ENCODE measurements at places on chromosomes 4 and X.

GRCh38 chrX:96211953-96212352, 472.7 kb upstream of the DIAPH2 start:
- no peak for DNase-seq

DNA sequence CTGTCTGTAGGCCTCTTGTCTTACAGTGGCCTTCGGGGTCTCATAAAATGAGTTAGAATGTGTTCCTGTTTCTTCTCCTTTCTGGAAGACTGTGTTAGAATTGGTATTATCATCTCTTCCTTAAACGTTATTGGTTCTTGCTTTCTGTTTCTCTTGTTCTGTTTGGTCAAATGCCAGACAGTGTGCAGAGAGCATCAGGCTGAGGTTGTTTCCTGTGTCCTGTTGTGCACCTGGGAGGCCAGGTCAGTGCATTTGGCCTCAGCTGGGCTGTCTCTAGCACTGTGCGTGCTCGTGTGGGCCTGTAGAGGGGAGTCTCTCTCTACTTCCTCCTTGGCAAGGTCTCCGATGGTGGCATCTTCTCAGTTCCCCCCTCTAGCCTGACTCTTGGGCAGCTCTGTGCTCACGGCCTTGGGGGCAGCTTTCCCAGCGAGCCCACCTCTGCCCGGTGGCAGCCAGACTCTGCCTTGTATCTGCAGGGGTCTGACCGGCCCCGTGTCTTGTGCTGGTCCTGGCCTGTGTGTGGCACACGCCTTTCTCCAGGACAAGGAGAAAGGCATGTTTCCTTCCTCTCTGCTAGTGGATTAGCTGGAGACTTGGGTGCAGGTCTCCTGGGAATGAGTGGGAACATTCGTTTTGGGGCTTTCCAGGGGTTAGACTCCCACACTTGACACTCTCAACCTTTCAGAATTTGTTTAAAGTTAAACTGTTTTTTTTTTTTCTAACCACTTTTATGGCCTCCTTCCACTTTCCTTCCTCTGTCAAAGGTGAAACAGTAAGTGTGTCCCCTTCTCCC, 62.3 kb downstream of the FAM193A start:
- no peak for DNase-seq

GRCh38 chr4:61223385-61223784, 23.3 kb downstream of the ADGRL3 start:
- no peak for DNase-seq

- no peak for DNase-seq
Observed at GRCh38 chrX:149371986-149372385, 133.1 kb downstream of the IDS start.

- DNase-seq: no peak
Observed at GRCh38 chr4:166312166-166312565, 439.1 kb downstream of the TLL1 start.

GRCh38 chrX:20433388-20433775, 166.7 kb upstream of the RPS6KA3 start:
- DNase-seq: no peak
